ENCODE measurements at places on chromosomes 4 and X.

GRCh38 chrX:91122151-91122694 lies 312.4 kb upstream of the PABPC5 start:
- no peak for DNase-seq

DNA sequence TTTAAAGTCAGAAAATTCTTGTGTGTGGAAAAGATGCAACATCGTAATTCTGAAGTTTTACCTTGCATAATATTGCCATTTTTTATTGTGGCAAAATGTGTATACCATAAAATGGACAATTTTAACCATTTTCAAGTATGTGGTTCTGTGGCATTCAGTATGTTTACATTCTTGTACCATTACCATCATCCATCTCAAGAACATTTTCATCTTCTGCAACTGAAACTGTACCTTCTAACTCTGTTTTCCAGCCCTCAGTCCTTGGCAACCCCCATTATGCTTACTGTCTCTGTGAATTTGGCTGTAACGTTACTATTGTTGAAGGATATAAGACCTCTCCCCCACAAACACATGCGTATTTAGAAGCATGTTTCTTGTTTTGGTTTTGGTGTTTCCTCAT lies 123.2 kb downstream of the BMPR1B start:
- no peak for DNase-seq

DNA sequence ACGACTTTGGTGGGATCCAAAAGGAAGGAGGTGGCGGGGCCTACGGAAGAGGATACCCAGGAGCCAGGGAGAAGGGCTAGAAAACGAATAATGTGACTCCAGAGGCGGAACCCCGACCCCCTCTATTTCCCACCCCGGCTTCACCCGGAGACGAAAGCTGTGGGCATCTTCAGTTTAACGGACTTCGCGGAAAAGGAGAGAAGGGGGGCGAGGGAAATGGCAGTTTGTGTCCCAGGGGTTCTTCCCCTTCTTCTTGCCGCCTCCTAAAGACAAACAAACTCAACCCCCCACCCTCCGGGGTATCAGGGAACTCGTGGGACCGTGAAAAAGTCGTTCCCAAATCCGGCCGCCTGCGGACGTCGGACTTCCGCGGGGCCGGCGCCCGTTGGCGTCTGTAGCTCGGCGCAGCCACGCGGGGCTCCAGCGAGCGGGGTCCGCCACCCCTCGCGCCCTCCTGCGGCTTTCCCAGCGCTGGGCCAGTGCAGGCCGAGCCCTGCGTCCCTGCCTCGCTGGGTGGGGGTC lies 3.6 kb upstream of the LEF1 start:
- DNase-seq, result no peak

- DNase-seq, result no peak
These were observed 46.1 kb upstream of the TSPAN7 start for GRCh38 chrX:38515291-38515690.

DNA sequence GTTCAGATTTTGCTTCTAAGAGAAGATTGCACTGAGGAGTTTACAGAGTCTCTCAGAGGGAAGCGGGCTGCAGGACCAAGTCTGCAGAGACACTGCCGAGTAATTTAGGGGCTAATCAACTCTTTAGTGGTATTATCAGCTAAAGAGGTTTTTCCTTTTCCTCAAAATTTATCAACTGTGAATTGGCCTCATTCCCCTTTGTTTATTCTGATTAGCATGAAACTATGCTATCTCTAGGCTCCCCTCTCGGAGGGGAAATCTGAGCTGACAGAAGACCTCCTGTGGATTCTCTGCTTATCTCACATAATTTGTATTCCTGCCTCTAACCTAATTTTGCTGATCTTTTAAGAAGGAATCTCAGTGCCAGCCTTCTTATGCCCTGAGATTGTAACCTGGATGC lies 201.0 kb downstream of the DCTD start:
- no peak for DNase-seq

GRCh38 chrX:48956728-48957414 lies 536 bp downstream of the OTUD5 start:
- DNase-seq, result peak; percentile 46

DNA sequence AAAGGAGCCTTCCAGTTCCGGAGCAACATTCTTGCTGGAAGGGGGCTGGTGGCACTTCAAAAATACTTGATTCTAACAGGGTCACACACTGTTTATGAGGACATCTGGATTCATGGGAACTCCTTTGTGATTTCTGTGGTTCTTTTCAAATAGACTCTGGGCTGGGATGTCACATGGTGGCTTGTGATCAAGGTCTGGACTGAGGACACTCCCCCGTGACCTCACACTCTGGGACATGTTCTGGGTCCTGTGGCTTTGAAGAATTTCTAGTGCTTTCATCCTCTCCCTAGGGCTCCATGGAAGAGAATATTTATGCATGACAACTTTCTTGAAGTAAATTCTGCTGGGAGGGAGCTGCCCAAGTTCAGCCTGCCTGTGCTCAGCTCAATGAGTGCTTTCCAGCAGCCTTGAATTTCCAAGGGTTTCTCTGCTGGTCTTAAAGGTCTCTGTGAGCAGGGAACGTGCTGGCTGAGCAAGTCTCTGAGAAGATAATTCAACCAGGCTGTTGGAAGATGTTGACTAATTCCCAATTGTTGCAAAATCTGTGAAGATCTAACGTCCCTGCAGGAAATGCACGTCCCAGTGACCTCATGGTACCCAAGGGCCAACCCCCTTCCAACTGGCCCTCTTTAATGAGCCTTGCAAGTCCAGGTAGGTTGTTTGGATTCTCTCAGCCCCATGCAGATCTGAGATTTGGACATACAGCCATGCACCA lies 36.3 kb downstream of the GPR143 start:
- DNase-seq, result no peak

DNA sequence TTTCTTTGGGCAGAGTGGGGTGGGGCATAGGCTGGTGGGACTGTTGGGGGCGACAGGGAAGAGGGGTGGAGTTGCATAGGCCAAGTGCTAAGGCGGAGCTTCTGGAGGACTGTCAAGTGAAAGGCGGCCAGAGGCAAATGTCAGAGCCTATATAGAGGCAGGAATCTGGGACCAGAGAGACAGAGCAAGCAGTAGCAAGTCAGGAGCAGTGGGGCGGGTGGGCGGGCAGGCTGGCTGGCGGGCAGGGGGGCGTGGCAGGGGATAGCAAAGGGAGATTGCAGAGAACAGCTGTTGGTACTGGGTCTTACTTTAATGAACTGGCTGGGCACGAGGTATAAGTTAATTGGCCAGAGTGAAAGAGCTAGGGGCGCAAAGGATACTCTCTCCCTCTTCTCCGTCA lies 89.8 kb downstream of the RTL9 start:
- DNase-seq, result no peak

DNA sequence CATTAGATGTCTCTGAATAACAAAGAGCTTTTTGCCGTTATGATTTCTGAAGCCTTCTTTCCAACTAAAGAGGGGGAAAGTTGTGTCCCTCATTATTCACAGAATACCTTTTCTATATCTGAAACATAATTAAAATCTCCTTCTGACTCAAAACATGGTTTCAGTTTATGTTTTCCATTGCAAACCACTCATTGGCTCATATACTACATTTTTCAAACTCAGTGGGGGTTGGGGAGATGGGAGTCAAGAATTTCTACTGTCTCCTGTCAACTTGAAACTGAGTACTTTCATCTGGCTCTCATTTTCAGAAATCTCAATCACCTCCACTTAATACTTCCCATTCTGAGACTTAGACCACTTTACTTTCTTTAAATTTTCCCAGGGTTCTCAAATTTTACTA lies 1839.5 kb upstream of the PCDH10 start:
- DNase-seq, result no peak

- no peak for DNase-seq
These were observed 38.1 kb downstream of the RTL9 start for GRCh38 chrX:110396735-110397134.

- no peak for DNase-seq
These were observed 39.7 kb downstream of the MSN start for GRCh38 chrX:65707151-65707550.

DNA sequence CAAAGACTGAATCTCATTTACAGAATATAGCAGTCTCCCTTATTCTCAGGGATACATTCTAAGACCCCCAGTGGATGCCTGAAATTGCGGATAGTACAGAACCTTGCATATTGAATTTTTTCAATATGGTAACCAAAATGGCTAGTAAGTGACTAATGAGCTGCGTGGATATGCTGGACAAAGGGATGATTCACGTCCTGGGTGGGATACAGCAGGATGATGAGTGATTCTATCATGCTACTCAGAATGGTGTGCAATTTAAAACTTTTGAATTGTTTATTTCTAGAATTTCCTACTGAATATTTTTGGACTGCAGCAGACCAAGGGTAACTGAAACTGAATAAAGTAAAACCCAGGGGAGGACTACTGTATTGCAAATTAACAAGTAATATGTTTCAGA lies 66.7 kb downstream of the STAG2 start:
- no peak for DNase-seq

DNA sequence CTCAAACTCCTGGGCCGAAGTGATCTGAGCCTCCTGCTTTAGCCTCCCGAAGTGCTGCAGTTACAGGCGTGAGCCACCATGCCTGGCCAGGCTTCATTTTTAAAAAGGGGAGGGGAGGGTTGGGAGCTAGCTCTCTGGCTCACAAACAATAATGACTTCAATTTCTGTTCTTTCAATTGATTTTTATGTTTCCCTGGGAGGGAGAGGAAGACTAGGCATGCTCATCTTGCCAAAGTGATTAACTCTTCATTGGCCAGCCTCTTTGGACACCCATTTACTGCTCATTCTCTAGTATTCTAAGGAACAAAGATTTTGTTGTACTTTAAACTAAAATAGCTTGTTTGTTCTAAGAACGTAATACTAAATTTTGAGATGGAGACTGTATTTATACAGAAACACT lies 43.4 kb upstream of the TRIM2 start:
- no peak for DNase-seq

DNA sequence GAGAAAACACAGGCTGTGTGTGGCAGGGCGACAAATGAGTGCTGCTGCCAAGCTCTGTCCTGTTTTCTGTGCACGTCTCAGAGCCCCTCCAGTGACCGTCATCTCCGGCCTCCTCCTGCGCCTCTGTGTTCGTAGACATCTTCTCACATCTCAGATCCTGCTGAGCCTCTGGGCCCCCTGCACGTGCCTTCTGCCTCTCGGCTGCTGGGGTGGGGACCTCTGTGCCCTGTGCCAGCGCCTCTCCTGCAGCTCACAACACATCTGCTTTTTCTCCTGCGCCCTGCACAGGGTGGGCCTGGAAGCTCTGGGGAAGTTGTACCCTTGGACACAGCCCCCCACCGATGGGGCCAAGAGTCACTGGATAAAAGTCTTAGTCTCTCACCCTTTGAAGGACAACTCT lies 2.4 kb upstream of the CTAG2 start:
- no peak for DNase-seq

DNA sequence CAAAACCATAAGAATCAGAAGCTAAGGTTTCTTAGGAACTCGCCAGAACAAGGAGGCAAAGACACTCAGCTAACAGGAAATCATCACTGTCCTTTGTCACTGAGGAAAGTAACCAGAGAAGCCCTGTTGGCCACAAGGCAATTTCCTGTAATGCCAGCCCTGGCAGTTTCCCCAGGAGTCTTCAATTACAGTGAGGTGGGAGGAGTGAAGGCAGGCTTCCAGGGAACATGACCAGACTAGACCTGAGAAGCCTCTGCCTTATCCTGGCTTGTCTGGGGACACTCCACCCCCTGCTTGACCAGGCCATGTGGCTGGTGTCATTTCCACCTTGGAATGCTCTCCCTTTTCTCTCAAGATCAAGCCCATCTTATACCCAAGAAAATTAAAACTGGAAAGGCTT lies 125.3 kb downstream of the COL4A6 start:
- DNase-seq, result no peak

GRCh38 chrX:40947276-40947675 lies 138.0 kb upstream of the USP9X start:
- no peak for DNase-seq

DNA sequence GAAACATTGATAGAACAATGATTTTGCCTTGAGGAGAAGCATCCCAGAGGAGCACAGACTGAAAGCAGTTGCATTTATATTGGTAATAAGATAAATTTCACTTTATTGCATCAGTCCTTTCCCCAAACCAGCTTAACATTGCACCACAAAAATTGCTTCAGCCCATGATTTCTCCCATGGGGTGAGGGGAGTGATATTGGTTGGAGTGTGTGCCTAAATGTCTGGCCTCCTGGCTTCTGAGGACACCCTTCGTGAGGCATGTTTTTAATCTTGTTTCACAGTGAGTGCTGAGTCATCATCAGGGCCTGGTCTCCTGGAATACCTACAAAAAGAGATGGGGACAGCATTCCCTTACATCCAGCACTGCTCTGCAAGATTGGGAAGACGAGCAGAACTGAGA lies 487.9 kb downstream of the C4orf33 start:
- DNase-seq, result no peak

DNA sequence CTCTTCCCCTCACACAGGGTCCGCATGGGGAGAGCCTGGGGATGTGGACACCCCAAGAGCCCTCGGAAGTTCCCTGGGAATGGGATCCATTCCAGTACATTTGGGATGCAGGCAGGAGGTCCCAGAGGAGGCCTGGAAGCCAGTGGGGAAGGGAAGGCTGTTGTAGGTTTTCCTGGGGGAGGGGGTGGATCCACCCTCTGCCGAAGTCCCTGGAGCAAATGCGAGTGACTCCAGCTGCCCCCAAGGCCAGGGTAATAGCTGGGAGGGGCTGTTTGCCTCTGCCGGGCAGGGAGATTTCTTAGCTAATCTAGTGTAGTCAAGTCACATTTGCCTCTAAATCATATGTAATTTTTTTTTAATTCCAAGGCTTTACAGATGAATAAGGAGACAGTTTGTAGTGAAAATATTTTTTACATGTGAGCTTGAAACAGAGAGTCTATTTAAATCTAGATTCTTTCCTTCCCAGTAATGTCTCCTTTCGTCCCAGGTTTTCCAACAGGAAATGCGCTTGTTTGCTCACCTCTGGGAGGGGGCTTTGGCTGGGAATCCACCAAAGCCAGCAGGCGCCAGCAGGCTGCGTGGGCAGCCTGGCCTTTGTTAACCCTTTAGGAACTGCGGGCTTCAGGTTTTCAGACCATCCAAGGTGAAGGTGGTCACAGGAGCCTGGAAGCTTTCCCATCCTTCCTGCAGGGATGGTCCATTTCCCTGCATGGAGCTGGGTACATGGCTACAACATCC lies 26.8 kb downstream of the SH3TC1 start:
- DNase-seq, result no peak

- DNase-seq, result no peak
These were observed 830.9 kb upstream of the NDST4 start for GRCh38 chr4:115944146-115944905.

DNA sequence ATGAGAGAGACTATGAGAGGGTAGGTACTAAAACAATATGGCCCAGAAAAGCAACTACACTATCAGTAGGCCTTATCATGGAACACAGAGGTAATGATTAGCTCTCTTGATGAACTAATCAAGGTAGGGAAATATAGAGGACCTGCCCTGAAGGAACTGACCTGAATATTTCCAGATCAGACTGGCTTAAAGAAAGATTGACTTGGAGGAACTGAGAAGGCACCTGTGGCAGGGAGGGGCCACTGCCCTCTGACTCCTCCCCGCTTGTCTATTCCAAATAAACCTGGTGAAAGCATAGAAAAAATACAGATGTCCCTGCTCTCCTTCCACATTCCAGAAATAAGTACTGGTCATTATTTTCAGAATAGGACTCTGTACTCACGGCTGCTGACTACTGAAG lies 5.5 kb downstream of the RPS6KA6 start:
- DNase-seq, result no peak
